Smooth muscle cell of the umbilical artery (primary cell): ENCODE measurements at places on chromosomes 2 and 18. TPM values are rescaled to one million over a fixed set of nuclear protein-coding genes. Genes with fewer than 3 reads are reported as not detected.

Gene SIX3
- not detected in 2 replicates for total RNA-seq

Gene MERTK
- total RNA-seq: 0.30 and 0.46 TPM in 2 replicates

Gene GLS
- 570 and 692 TPM in 2 replicates for total RNA-seq

Gene HOXD12
- total RNA-seq: not detected in 2 replicates

Gene CHRND
- total RNA-seq: not detected in 2 replicates

Gene REG1A
- total RNA-seq: not detected in 2 replicates

Gene PSTPIP2
- total RNA-seq: 7.1 and 16.7 TPM in 2 replicates

Gene AP1S3
- total RNA-seq: 8.0 and 12.6 TPM in 2 replicates

Gene CCDC68
- total RNA-seq: 5.0 and 6.2 TPM in 2 replicates

Gene ASB18
- not detected in 2 replicates for total RNA-seq

Gene SCYGR5
- not detected in 2 replicates for total RNA-seq

Gene SKOR2
- not detected in 2 replicates for total RNA-seq

Gene DGUOK
- 40.1 and 54.6 TPM in 2 replicates for total RNA-seq

Gene GDF7
- total RNA-seq: under 0.01 and 0.05 TPM in 2 replicates

Gene DSC2
- 2.8 and 3.3 TPM in 2 replicates for total RNA-seq

Gene TRIP12
- total RNA-seq: 267 and 411 TPM in 2 replicates

Gene REG3A
- not detected in 2 replicates for total RNA-seq

Gene PAX8
- total RNA-seq: 0.30 and 0.65 TPM in 2 replicates

Gene CD302
- 2.4 and 3.0 TPM in 2 replicates for total RNA-seq

Gene GYPC
- total RNA-seq: 37.4 and 38.0 TPM in 2 replicates

Gene ANKRD53
- 1.5 and 1.8 TPM in 2 replicates for total RNA-seq

Gene VWA3B
- total RNA-seq: 0.09 TPM in 1 of 2 replicates, not detected in the other

Gene TSHZ1
- 3.3 and 4.8 TPM in 2 replicates for total RNA-seq

Gene ALK
- not detected in 2 replicates for total RNA-seq

Gene ZNF892
- total RNA-seq: 6.0 and 10.4 TPM in 2 replicates
